GM13977 (cell line): ENCODE measurements at places on chromosomes 11 and 22.

- no peak for DNase-seq
Observed at GRCh38 chr22:50532824-50533796, 3.3 kb upstream of the TYMP start.

DNA sequence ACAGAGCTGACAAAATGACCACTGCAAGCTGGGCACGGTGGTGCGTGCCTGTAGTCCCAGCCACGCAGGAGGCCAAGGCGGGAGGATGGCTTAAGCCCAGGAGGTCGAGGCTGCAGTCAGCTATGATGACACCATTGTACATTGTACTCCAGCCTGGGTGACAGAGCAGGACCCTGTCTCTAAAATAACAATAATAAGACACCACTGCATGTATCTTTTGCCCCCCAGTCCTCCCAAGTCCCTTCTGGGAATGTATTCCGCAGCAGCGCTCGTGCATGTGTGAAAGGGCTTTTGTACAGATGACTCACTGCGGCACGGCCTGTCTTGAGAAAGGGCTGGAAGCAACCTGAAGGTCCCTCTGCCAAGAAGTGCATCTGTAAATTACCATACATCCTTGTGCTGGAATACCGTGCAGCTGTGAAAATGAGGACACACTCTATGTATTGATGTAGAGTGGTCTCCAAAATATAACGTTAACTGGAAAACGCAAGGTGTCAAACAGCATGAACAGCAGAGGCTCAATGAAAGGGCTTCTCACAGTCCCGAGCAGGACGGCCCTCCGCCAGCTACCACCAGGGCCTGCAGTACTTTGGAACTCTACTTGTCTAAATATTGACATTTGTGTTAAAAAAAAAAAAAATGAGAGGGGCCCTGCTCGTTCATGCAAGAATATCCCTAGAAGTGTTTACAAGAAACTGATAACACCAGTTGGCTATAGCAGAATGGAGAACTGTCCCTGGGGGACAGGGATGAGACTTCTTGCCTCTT, 9.0 kb upstream of the CDC42EP2 start:
- no peak for DNase-seq

DNA sequence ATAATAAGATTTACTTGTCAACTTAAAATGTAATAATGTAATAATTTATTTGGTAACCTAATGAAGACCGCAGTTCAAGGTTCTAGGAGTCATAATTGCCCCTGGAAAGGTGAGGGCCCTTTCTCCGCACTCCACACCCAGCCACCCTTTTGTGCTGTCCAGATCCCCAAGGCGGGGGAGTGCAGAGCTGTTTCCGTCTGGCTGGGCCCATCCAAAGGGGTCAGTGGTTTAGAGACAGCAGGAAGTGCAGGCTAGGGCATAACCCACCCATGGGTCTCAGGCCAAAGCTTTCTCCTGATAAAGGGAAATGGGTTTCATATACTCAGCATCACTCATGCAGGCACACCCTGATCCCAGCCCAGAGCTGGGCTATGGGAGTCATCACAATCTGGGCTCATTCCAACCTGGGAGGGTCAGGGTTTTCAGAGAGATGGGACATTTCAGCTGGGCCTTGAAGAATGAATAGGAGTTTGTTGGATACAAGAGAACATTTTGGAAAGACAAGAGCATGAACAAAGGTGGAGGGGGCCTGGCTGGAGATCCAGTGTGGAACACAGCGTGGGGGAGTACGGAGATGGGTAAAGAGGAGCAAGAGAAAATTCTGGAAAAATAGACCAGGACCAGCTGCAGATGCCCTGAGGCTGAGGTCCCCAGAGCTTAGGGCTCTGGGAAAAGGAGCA, 432.2 kb downstream of the TBC1D22A start:
- no peak for DNase-seq

DNA sequence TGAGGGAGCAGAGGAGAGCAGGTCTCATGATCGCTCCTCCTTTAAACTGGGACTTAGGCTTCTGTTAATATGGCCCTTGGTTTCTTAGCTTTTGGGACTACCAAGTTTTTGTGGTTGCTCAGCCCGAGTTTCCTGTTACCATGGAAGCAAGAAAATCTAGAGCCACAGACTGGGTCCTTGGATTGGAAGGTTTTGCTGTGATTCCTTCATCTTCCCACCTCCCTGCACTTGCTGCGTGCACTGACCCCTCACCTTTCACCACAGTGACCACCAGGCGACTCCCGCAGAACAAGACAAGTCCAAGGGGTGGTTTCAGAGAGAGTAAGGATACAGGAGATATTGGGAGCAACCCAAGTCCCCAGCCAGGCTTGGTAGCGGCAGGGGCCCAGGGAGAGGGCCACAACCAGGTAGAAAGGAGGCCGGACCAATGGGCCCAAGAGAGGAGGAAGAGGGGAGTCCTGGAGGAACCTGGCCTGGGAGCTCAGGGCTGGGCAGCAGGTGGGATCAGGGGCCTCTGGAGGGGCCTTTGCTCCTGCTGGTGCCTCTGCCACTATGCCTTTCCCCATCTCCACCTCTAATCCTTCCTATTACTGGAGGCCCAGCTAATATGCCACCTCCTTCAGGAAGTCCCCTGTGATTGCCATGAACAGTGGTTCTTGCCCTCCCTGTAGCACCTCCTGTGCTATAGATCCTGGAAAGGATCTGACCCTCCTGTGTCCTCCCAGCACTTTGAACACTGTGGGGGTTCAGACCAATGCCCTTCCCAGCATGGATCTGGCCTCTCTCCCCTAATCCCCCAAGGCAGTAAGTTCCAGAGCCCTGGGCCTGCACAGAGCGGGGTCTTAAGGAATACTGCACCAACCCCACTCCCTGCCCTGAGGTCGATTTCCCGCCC, 21.2 kb downstream of the CSF2RB start:
- no peak for DNase-seq

DNA sequence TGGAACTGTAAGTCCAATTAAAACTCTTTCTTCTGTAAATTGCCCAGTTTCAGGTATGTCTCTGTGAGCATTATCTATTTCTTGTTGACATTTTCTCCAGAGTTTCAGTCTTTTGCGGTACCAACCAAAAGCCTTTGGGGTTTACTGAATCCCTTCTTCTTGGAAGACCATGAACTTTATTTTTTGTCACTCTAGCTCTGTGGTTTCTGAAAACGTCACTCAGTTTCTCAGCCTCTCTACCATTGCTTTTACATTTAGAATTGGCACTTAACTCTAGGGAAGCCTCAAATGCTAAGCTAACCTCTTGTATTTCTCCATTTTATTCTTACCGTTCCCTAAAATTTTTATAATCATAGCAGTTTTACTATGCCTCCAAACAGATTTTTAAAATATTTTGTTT, 237.6 kb downstream of the CSNK2A3 start:
- no peak for DNase-seq

DNA sequence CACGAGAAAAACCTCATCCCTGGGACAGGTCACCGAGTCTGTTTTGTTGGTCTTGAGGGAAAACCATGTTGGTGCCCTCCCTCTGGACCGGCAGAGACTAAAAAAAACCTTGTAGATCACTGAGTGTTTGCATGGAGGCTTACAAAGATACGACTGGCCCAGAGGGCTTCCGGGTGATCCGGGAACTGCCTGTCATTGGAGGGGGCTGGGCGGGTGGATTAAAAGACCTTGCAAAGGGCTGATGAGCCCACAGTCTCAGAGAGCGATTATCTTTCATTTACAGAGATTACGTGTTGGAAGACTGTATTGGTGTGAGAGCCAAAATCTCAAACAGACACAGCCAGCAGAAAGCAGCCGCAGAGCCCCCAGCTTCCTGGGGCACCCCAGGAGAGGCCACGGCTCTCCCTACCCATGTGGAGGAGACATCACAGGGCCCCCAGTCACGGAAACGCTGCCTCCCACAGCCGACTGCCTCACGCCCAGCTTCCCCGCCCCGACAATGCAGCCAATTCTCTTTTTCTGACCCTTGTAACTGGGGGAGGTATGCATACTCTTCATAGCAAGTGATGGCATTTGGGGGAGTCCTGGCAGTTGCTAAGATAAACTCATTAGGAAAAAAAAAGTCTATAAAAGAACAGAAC, 426.4 kb downstream of the CTTN start:
- peak; percentile 44 for DNase-seq

- no peak for DNase-seq
Observed at GRCh38 chr11:98155696-98156095, 865.1 kb upstream of the CNTN5 start.

GRCh38 chr11:34356576-34356912, 1.3 kb downstream of the ABTB2 start:
- peak; percentile 19 for DNase-seq
